Stimulated activated CD4-positive, alpha-beta T cell treated with anti-CD3 and anti-CD28 coated beads, Interleukin-12 subunit alpha, Interleukin-12 subunit beta, amount 100 ng/mL, for 48 hours (primary cell): ENCODE measurements at places on chromosomes 5 and 9.

DNA sequence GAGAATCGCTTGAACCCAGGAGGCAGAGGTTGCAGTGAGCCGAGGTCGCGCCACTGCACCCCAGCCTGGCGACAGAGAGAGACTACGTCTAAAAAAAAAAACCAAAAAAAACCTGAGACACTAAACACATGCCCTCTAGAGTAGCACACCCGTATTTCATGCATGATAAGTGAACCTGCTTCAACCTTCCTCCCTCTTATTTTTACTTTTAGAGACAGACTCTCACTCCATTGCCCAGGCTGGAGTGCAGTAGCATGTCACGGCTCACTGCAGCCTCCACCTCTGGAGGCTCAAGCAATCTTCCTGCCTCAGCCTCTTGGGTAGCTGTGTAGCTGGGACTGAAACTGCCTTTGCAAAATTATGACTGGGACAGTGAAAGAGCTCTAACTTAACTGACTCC is 17.6 kb upstream of the NANS start:
- DNase-seq = no peak

DNA sequence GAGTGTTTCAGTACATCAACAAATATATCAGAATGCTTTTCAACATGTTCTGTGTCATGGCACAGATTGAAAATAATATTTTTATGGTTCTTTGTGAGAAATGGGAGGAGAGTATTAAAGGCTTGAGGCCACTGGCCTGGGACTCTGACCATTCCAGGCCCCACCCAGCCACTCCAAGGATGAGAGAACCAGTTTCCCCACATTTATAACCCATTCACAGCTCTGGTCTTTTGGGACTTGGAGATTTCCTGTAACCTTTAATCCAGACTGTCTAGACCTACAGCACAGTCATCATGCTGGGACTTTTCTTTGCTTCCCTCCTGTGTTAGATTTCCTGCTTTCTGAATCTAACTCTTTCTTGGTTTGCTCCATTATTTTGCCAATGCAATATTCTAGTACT is 389.6 kb downstream of the KIAA0825 start:
- DNase-seq = no peak

DNA sequence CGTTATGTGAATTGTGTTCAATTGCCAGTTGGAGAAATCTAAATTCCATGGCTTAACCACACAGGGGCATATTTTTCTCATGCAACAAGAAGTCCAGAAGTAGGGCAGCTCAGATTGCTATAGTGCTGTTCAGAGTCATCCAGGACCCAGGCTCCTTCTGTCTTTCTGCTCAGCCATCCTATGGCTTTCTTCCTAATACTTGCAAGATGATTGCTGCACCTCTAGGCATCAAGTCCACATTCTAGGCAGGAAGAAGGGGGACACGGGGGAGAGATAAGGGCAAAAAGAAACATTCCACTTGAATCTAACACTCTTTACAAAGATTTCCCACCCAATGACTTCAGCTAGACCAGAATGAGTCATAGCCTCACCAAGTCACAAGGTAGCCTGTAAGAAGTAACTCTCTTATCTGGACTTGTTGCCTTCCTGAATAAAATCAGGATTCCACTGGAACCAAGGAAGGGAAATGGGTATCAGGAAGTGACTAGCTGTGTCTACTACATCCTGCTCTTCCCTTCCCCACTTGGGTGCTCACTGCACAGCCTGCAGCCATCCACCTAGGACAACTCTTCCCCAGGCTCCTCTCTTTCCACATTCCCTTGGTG is 5.3 kb downstream of the ERAP2 start:
- no peak for DNase-seq

- no peak for DNase-seq
These were observed 137.1 kb upstream of the ZNF618 start for GRCh38 chr9:113738893-113739604.

- no peak for DNase-seq
These were observed 29.9 kb downstream of the SEMA6A start for GRCh38 chr5:116544531-116545241.

DNA sequence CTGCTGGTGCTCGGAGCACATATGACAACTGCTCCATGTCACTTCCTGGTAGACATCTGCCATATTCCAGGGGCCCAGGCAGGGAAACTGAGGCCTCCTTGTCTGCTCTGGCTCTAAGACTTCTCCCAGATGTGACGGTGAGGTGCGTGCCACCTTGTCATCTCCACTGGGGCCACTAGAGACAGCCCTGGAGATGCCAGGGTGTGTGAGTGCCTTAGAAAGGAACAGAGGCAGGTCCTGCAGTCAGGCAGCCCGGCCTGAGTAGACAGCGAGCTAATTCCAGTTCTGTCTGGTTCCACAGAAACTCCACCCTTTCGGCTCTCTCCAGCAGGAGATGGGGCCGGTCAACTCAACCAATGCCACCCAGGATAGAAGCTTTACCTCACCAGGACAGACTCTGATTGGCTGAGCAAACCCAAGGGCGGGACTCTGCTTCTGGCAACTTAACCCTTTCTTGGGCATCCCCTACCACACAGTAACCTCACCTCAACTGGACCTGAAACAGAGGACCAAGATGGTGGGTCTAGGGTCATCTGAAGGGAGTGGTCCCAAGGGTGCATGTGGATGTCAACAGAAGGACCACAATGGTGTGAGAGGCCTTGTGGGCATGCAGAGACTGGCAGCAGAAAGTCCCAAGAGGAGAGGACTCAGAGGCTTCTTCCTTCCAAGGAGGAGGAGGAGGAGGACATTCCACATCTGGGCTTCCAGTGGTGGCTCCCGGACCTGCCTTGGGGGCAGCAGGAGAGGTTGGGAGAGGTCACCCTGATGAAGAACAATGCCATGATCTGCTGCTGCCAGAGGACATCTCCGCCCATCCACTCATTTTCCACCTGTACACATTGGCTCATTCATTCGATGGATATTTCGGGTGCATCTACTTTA is 77.7 kb downstream of the RGS3 start:
- DNase-seq = no peak

DNA sequence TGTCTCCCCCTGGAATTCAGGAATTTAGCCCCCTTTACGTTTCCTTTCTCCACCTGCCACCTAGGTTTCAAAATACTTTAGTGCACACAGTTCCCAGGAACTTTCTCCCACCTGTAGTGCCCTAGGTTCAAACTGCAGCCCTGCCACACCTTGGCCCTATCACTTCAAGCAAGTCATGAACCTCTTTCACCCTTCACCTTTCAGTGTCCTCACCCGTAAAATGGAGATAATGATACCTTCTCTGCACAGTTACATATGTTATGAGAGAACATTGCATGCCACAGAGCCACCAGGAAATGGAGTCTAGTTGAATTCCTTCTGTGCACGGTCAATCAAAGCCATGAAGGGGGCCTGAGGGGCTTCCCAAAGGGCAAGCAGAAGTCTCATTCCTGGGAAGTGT is 9.8 kb upstream of the EEIG1 start:
- DNase-seq = no peak

- DNase-seq = no peak
These were observed 122.6 kb downstream of the SAXO1 start for GRCh38 chr9:18910435-18910834.

DNA sequence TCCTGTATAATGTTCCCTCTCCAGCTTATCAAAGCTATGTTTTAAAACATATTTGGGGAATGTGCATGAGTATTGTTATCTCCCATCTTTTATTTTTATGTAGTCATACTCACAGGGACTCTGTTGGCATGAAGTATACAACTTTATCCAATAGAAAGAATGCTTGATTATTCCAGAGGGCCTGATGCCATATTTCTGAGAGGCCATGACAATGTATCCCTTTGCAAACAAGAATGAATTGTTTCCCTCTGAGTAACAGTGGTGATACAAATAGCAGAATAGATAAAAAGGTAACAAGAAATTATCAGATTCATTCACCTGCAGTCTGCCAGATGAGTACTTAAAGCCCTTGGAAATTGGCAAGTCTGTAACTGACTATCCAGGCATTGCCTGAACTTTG is 125.9 kb downstream of the PLK2 start:
- DNase-seq = no peak

DNA sequence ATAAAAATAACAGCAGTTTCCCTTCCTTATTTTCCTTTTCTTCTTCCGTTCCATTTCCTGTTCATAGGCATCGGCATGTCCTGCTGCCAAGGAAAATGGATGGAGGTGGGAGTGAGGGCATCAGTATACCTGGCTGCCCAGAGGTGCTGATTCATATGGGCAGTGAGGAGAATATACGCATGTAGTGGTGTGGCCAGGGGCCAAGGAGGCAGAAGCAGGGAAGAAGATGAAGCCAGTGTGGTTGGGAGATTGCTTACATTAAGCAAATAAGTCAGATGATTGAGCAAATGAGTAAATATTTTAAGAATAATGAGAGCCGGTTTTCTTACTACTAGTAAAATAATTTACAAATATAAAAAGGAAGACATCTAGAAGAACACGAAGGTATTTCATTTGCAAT is 344.9 kb upstream of the PAPPA start:
- DNase-seq = no peak

DNA sequence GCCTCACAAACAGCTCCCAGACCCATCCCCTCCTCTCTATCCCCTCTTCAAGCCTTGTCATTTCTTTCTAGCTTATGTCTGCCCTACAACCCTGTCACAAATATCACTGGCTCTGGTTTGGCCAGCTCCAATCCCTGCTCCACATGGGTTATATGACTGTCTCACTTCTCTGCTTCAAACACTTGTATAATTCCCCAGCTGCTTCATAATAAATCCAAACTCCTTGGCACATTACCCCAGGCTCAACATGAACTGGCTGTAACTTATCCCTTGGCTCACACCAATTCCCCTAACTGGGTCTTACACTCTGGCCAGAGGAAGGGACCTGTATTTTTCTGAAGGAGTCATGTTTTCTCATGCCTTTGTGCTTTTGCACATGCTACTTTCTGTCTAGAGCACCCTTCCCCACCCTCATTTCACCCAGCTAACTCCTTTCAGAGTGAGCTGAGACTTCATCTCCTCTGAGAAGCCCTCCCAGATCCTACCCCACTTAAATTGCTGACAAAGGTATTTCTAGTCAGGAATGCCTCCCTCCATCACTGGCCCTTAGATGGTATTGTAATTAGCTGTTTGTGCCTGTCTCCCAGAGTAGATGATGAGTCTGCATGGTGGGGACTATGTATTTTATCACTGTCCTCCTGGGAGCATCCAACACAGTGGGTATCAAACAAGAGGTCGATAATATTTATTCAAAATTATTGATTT is 5.3 kb downstream of the PRXL2C start:
- DNase-seq = no peak

GRCh38 chr5:61200582-61201155 is 38.4 kb upstream of the SMIM15 start:
- no peak for DNase-seq

DNA sequence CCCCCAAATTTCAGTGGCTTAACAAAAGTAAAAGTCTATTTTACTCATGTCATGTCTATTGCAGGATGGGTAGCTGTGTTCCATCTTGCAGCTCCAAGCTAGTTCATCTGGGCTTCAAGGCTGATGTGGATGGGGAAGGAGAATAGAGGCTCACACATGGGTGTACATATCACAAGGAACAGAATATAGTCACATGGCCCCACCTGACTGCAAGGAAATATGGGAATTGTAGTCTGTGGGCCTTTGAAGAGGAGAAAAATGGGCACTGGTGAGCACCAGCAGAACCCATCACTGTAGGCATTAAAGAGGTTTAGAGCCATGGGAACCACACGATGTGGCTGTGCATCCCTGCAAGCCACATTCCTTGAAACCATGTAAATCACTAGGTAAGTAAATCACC is 17.9 kb upstream of the TRIO start:
- DNase-seq = no peak

GRCh38 chr9:89508951-89509615 is 11.2 kb upstream of the SEMA4D start:
- DNase-seq = no peak

- no peak for DNase-seq
These were observed 19.7 kb downstream of the RIOK2 start for GRCh38 chr5:97163360-97163764.

DNA sequence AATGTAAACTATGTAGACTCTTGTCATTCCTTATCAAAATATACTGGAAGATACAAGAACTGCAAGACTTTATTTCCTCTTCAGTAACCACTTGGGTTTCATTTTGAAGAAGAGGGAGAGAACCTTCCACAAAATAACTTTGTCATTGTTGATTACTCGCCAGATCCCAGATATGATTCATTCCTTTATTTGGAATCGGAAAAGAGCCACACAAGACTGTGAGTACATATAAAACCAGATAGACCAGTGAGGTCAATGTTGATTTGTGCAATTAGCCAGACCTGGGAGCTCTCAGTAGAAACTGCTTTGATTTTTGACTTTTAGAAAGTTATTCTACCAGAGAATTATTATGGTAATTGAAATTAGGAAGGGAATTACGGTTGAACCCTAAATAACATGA is 146.1 kb downstream of the TMEM167A start:
- DNase-seq = no peak

DNA sequence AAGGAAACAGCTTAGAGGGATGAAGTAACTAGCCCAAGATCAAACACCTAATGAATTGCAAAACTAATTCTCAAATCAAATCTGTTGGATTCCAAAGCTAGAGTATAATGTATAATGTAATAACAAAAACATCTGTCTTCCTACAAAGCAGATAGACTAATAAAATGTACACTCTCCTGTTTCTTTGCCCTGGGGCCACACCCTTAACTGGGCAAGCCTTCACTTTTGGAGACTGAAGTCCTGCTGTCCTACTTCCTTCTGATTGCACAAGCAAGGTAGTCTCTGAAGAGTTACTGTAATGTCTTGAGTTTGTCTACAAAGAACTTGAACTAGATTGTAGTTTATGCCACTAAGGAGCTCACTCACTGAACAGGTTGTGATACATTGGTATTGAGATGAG is 2.5 kb downstream of the TTC1 start:
- no peak for DNase-seq

DNA sequence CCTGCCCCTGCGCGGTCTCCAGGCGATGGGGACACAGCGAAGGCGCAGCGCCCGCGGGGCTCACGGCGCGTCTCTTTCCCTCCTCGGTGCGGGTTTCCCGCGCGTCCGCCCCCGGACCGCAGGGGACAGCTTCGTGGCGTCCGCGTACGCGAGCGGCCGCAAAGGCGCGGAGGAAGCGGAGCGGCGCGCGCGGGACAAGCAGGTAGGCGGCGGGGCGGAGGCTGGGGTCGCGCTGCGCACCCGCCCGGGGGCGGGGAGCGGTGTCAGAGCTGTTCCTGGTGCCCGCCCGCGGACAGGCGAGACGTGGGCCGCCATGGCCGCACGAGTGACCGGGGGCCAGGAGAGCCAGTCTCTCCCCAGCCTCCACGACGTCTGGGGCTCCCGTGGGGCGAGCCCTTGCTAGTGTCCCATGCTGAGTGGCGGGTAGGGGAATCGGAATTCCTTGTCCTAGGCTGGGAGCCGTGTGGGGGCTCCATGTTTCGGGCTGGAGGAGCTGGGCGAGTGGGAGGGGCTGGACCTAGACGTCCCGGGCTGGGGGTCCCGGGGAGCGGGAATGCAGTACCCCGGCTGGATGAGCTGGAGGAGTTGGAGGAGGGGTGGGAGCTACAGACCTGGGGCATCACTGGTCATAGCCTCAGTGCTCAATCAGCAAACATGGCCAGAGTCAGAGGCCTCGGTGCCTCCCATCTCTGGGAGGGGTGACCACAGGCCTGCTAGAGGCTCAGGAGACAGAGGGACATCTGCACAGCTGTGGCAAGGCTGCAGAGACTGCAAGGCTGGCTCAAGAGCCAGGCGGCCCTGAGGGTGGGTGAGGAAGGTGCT is 968 bp downstream of the NKD2 start:
- no peak for DNase-seq
